AG08396 (cell line): ENCODE measurements at places on chromosomes 5 and 9.

DNA sequence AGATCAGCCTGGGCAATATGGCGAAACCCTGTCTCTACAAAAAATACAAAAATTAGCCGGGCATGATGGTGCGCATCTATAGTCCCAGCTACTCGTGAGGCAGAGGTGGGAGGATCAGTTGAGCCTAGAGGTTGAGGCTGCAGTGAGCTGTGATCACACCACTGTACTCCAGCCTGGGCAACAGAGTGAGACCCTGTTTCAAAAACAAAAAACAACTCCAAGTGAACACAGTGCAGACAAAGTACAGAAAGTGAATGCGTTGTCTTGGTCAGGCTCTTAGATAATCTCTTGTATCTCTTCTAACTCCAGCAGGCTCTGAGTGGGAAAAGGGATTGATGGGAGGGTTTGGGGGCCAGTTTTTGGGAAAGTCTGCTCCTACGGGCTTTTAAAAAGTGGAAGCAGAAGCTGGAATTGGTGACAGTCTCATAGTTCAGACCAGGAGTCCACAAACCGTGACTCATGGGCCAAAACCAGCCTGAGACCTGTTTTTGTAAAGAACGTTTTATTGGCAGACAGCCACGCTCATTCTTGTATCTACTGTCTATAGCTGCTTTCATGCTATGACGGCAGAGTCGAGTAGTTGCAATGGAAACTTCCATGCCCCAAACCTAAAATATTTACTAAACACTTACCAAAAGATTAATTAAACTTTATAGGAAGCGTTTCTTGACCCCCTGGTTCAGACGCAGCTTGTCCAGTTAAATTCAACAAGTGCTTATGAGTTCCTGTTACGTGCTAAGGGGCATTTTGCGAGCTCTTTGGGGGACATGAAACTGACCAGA lies 32.9 kb downstream of the NDST1 start:
- peak; percentile 84 for DNase-seq

- no peak for DNase-seq
Measured at GRCh38 chr9:94981723-94982090, 255.2 kb downstream of the AOPEP start.

- peak; percentile 49 for DNase-seq
Measured at GRCh38 chr5:14676320-14676719, 11.8 kb downstream of the OTULIN start.

GRCh38 chr9:130304116-130304515 lies 38.6 kb downstream of the HMCN2 start:
- DNase-seq = no peak

DNA sequence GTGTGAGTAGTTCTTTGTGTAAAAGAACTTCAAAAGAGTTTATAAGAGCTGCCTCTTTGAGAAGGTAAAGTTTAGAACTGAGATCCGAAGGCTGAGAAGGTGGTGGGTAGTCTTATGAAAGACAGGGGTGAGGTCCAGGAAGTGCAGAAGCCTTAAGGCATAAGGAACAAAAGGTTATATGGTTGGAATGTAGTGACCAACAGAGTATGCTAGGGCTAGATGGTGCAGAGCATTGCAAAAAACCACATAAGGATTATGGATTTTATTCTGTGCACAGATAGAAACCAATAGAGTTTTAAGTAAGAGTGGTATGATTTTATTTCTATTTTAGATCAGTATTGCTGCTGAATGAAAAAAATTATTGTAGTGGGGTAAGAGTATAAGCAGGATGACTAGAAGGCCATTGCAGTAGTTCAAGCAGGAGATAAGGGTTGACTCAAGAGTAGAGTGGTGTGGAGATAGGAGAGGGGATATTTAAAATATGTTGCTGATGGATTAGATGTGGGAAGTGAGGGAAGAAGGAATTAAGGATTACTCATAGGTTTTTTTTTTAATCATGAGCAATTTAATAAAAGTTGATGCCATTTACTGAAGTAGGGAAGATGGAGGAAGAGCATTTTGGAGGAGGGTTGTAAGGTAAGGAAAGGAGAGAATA lies 3.7 kb downstream of the RECK start:
- no peak for DNase-seq

GRCh38 chr9:112285056-112285455 lies 48.4 kb downstream of the PTBP3 start:
- no peak for DNase-seq

DNA sequence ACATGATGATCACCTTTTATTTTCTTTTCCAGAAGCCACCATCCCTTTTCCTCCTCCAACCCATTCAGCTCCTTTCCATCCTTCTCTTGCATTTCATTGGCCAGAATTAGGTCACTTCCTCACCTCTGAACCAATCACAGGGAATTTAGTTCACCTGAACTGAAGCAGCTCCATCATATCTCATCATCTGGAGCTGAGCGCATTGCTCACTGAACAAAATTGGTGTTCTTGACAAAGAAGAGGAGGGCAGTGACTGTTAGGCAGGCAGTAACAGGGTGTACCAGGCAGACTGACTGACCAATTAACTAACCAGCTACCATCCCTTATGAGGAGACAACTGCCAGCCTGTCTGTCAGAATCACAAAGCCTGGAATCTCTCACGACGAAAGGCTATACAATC lies 1.8 kb upstream of the ZNF354A start:
- DNase-seq = no peak

GRCh38 chr9:88387552-88388202 lies 567 bp upstream of the SPIN1 start:
- peak; percentile 68 for DNase-seq

GRCh38 chr5:128546658-128547281 lies 8.7 kb upstream of the FBN2 start:
- no peak for DNase-seq

DNA sequence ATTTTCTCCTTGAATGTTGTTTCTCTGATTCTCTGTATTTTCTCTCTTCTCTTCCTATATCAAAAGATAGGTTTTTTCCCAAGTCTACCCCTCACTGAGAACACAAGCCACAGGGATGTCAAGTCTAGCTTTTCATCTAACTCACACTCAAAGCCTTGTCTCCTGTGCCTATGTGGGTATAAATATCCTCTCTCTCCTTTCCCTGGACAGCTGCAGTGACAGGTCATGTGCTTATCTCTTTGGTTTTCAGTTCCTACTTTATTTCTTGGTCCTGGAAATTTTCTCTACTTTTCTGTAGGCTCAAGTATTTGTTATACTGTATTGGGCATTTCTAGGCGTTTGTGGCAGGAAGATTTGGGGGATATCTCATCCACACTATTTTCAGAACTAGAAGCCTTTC lies 182.4 kb upstream of the MVB12B start:
- no peak for DNase-seq

DNA sequence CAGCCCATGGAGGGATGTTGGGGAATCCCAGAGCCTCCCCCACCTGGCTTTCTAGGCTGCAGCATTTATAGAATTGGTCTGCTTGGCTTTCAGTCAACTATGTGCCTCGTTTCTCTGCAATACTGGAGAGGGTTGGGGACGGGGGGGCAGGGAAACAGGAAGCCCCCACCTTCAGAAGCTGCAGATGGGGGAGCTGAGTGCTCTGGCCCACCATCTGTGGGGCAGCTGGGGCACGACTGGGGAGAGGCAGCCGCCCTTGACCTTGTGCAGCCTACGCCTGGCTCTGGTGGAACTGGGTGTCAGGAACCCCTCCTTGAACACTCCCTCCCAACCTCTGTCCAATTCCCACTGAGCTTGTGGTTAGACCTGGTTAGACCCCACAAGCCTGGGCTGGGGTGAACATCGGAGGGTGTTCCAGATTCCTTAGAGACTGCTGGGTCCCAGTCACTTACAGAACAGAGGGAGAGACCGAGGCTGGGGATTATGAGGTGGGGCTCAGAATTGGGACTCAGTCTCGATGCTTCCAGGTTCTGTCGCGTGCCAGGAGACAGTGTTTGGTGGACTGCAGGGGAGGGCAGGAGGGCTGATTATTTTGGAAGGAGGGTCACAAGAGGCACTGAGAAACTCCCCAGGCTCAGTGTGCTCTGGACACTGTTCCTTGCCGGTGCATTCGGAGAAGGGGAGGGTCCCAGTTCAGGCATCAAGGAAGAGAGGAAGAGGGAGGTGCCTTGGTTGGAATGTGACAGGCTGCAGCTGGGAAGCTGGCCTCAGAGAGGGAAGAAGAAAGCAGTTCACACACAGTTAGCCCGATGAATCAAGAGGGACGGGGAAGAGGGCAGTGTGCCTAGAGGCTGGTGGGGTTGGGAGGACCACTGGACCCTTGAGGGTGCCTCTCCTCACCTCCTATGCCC lies 25.6 kb downstream of the COL27A1 start:
- no peak for DNase-seq

GRCh38 chr5:14187660-14188059 lies 44.5 kb downstream of the TRIO start:
- DNase-seq = no peak

GRCh38 chr5:173010021-173010420 lies 26.4 kb downstream of the ATP6V0E1 start:
- no peak for DNase-seq

DNA sequence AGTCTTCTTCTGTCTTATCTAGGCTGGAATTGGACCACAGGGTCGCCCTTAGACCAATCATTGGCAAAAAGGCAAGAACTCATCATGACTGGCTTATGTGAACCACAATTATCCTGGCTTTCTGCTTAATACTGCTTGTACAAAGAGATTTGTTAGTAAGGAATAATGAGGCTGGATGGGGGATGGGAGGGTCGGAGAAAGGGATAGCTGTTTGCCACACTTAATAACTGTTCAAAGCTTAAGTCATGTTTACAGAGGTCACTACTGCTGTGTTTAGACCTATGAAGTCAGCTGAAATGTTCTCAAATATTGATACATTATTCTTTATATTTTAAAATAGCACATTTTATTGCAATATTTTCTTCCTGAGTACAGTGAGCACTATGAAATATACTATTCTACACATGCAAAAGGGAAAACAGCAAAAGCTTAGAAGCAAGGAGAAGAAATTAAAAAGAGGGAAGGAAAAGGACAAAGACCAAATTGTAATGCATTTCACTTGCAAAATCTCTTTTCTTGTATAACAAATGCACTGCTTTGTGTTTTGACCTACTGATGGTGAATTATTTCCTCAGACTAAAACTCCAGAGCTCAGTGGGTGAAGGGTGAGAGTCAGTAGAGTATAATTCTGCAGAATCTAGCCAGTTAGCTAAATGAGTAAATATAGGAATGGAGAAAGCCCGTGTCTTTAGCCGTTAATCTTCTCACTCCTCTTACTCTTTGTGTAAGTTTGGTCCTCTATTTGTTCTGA lies 404.9 kb upstream of the ZNF608 start:
- DNase-seq = no peak

- DNase-seq = peak; percentile 37
Measured at GRCh38 chr9:110126986-110127864, 80.7 kb downstream of the C9orf152 start.

- no peak for DNase-seq
Measured at GRCh38 chr5:147874910-147875367, 3.6 kb upstream of the SCGB3A2 start.

- DNase-seq = no peak
Measured at GRCh38 chr5:43422143-43422542, 10.0 kb upstream of the CCL28 start.

DNA sequence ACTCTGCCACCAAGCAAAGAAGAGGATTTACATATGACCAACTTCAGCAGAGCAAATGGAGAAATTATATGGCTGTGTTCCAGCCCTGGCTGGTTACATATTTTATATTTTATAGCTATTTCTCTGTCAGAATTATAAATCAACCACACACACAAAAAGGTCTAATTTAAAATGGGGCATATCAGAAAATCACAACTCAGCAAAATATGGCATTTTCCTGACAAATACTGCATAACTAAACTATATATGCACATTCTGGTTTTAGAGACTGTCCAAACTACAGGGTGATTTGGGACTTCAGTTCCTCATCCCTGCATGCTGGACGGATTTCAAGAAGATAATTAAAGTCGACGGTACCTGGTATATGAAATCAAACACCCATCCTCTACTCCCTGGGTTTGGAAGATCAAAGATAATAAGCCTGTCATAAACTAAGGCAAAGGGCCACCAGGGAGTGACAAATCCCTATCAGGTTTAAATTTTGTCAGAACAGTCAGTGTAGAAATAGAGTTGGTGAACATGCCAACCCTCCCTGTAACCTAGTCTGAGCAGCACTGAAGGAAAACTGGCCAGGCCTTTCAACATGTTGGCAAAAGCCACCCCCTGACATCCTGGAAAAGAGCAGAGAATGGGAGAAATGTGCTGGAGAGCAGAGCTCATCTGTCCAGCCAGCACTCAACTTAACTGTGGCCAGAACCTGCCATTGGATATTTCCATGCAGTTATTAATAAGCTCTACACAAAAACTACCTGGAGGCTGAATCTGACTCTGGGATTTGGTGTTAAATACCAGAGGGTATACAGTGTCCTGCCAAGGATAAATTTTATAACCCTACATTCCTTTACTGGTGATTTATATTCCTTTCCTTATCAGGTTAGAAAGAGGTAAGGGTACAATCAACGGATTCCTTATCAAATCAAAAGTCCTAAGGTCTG lies 235.7 kb downstream of the ENC1 start:
- no peak for DNase-seq

- DNase-seq = no peak
Measured at GRCh38 chr9:110799396-110799795, 130.8 kb downstream of the MUSK start.

- no peak for DNase-seq
Measured at GRCh38 chr9:76729980-76730737, 34.1 kb upstream of the PCA3 start.

- no peak for DNase-seq
Measured at GRCh38 chr5:80181618-80182211, 74.1 kb downstream of the SERINC5 start.

- DNase-seq = no peak
Measured at GRCh38 chr5:128772356-128772755, 192.9 kb upstream of the SLC27A6 start.

- peak; percentile 75 for DNase-seq
Measured at GRCh38 chr9:94937214-94937903, 210.9 kb downstream of the AOPEP start.

GRCh38 chr9:115008536-115009270 lies 78.3 kb upstream of the TNFSF8 start:
- peak; percentile 76 for DNase-seq

DNA sequence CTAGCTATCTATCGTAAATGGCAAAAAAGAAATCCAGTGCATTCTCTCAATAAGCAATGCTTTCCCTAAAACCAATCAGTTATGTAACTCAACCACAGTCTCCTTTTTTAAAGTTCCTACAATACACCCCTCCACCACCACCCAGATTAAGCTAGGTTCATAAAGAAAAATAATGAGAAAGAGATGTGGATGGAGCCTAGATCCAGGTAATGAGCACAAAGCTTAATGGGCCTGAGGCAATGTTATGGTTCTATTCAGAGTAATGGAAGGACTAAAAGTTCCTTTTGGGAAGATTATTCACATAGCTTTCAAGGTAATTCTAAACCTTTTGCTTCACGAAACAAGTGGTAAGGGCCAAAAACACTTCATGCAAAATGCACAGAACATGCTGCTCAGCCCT lies 113.5 kb downstream of the MPDZ start:
- no peak for DNase-seq

DNA sequence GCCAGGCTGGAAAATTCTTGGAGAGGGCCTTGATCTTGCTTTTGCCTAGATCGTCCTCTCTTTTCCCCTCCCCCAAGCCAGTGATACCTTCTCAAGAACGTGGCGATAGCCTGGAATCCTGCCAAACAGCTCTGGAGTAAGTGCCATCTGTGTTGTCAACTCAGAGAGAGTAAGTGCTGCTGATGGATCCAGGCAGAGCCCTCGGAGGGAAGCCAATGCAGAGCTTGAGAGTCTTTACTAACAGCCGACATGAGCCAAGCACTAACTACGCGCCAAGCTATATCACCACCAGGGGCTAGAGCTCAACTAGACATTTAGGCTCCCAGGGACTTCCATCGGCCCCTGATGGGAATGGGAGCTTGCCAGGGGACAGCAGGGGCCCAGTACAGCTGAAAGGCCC lies 17.6 kb downstream of the RAPGEF1 start:
- no peak for DNase-seq

- no peak for DNase-seq
Measured at GRCh38 chr5:18546591-18546990, 912.3 kb downstream of the TAF11L14 start.
